ENCODE measurements at places on chromosomes 4 and X.
A peak's percentile ranks its signal among the peaks of the same experiment; 100 is the strongest.

- peak; percentile 90 for DNase-seq
Observed at GRCh38 chr4:151418385-151418784, 9.4 kb downstream of the FHIP1A start.

GRCh38 chr4:53576676-53577372 is 14.5 kb downstream of the LNX1 start:
- peak; percentile 75 for DNase-seq

DNA sequence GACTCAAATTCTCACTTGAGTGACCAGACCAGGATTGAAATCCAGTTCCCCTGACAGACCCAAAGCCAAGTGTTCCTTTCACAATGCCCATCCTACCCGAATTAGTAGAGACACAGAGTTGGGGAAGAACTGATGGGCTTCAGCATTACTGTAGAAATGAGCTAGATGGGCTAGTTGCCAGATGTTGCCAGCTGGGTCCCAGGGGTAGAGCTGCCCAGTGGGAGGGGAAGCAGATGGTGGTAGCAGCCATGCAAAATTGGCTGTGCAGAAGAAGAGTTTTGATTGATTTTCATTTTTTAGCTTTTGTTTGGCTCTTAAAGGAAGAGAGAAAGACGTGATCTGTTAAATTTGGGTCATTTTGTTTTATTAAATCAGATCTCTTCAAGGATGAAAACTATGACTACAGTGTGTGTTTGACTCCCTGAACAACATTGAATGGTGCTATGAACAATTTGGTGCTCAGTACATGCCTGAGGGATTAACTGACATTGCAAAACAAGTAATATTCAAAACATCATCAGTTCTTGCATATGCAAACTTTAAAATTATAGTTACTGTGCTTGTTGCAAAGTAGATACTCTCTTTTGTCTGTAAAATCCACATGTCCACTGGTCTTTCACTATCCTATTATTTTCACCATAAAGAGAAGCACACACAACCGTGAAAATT is 86.0 kb downstream of the PARM1 start:
- DNase-seq, result no peak

- DNase-seq, result peak; percentile 87
Observed at GRCh38 chrX:13381514-13381913, 61.7 kb upstream of the ATXN3L start.
